Activated effector memory CD4-positive, alpha-beta T cell treated with anti-CD3 and anti-CD28 coated beads, Interleukin-2, amount 50 U/mL, for 16 hours (primary cell): ENCODE measurements at places on chromosomes 4 and X.
A peak's percentile ranks its signal among the peaks of the same experiment; 100 is the strongest.

DNA sequence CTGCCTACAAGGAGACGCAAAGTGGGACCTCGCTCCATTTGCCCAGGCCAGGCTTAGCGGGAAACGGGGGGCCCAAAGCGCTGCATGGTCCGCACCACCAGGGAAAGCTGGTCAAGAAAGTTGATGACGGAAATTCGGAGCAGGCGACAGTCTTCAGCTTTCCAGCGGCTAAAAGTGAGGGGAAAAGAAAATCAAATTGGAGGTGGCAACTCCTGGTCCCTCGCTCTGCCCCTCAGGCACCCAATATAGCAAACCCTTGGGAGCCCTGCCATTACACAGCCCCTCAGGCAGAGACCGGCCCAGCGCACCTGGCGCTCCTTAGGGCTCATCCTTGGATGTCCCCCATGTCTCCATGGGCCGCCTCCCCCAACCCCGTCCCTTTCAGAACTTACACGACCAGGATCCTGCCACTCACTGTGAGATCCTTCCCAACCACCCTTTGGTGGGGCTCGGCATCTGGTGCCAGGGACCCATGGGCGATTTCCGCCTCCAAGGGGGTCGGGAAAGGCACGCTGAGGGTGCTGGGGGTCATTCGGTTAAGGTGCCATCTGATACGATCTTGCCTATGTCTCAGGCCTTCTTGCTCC, 1.1 kb downstream of the LAGE3 start:
- DNase-seq = no peak

- no peak for DNase-seq
Measured at GRCh38 chr4:7021930-7022664, 21.1 kb upstream of the TADA2B start.

DNA sequence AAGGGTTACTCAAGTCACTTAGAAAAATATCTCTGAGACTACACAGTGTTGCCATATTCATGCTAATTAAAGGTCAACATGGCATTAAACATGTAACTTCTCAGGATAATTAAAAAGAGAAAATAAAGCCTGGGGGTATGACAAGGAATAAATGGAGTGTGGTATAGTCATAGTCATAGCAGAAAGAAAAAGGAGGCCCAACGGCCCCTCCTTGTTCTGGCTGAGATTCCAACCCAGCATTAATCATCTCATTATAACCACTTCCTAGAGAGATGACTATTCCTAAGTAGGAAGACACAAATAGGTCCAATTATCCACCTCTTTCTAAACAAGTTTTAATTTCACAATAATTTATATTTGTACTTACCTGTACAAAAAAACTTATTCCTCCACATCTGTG, 778.4 kb upstream of the AADAT start:
- no peak for DNase-seq

- DNase-seq = no peak
Measured at GRCh38 chr4:103095080-103095479, 4.6 kb downstream of the BDH2 start.

DNA sequence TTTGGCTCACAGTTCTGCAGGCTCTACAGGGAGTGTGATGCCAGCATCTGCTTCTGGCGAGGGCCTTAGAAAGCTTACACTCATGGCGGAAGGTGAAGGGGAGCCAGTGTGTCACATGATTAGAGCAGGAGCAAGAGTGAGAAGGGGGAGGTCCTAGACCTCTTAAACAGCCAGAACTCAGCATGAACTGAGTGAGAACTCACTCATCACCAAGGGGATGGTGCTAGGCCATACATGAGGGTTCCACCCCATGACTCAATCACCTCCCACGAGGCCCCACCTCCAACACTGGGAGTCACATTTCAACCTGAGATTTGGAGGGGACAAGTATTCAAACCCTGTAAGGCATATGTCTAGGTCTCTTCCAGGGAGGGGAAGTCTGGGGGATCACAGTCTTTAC, 33.4 kb downstream of the SPRY1 start:
- DNase-seq = no peak

GRCh38 chrX:53440621-53441517, 6.7 kb upstream of the HSD17B10 start:
- DNase-seq = peak; percentile 69

DNA sequence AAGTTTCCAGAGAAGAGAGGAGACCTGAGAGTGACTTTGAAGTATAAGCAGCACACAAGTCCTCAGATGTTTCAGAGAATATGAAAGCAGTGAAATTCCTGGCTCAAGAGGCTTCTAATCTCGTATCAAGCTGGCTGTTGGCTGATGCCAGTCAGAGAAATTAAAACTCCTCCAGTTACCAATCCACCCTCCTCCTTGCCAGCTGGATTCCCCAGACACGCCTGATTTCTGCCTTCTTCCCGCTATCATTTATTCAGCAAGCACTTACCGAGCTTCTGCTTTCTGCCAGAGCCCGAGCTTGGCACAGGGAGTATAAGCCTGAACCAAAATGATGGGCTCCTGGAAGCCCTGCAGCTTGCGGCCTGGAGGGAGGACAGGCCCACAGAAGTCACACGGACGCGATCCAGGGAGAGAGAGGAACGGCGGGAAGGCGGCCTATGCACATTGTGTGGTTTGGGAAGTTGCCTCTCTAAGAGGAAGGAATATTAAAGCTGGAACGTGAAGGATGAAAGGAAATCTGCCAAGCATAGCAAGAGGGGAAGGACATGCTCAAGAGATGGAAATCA, 102.4 kb upstream of the TBL1X start:
- no peak for DNase-seq

- DNase-seq = no peak
Measured at GRCh38 chr4:25814301-25815136, 48.3 kb downstream of the SEL1L3 start.

DNA sequence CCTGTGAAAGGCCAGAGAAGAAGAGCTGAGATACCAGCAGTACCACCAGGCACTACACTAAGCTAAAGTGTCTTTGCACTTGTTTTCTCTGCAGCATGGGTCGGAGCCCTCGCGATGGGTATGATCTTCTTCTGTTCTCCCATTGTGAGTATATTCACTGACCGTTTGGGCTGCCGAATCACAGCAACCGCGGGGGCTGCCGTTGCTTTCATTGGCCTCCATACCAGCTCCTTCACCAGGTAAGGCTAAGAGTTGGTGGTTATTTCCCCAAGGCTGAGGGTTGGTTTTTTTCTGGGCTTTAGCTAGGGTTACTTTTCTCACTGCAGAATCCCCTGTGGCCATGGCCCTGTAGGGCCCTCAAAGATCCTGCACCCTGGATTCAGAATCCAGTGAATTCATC, 93.5 kb downstream of the RLIM start:
- DNase-seq = no peak

DNA sequence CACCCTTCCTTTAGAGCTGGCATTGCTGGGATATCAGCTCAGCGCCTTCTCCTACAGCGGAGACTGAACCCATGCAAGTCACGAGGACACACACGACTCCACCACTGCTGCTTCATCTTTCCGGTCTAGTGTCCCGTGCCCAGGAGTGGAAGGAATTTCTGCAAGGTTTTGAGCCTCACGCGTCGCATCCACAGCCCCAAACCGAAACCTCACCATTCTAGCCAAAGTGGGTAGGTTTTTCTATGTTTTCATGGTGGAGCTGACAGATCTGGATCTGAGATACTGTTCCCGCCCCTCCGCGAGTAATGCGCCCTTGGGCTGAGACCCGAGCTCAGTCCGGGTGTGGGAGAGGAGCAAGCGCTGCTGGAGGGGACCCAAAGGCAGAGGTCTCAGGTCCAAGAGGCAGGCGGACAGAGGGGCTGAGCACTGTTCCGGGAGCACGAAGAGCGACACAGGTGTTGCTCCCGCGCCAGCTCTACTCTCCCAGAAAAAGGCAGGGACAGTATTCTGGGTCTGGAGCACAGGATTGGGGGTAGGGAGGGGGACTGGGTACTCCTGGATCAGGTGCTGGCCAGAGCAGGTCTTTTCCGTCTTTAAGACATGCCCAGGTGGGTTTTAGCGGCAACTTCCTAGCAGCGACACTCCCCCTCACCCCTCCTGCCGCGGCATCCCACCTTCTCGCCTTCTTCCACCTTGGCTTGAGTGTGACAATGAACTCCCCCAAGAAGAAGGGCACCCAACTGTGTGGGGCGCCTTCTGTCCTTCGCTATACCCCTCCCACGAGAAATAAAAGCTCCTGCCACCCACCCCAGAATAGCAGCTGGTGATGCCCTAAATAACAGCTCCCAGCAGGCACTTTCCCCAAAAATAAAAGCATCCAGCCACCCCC, 1.8 kb downstream of the EPHA5 start:
- DNase-seq = no peak

GRCh38 chrX:84339507-84340364, 151.7 kb upstream of the RPS6KA6 start:
- no peak for DNase-seq

DNA sequence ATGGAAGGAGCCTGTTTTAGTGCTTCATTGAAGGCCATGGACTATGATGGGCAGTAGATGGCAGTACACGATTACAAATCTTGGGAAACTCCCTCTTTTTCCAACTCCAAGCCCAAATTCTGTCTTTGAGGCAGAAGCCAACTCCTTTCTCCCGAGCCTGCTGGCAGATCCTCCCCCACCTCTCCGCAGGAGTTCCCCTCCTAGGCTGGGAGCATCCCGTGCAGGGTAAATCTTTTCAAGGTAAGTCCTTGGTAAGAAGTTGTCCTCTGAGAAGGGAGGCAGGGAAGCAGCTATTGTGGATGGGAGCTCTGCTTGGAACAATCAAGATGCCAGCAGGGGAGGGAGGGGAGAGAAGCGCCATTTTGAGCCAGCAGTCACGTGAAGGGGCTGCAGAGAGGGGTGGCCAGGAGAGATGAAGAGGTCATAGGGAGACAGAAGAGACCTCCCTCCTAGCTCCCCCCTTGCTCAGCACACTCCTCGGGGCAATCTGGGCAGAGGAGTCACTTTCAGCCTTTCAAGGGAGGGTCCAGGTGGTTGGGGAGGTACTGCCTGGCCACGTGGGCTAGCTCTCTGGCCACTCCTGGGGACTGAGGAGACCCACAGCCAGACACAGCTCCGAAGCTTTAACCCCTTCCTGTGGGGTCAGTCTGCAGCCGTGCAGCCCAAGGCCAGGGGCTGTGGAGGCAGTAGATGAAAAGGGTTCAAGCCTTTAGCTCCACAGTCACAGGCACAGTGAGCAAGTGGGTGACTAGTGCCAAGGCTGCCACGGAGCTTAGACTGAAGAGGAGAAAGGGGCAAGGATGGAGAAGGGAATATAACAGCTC, 9.6 kb downstream of the CC2D2A start:
- DNase-seq = no peak

DNA sequence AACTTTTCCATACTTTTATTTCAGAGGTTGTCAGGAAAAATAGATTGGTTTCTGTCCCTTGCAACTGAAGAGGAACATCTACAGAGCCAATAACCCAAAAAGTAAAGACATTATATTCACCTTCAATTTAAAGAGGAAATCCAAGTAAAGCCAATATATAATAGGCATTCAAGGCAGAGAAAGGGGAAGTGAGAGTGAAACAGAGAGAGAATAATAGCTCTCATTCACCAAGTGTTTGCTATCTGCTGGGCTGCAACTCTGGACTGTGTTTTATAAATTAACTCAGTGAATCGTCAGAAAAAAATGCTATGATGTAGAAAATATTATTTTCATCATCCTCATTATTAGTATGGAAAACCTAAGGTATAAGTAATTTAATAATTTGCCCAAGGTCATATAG, 448.5 kb downstream of the TRAM1L1 start:
- DNase-seq = no peak

- no peak for DNase-seq
Measured at GRCh38 chr4:91621446-91621845, 682.3 kb upstream of the GRID2 start.

DNA sequence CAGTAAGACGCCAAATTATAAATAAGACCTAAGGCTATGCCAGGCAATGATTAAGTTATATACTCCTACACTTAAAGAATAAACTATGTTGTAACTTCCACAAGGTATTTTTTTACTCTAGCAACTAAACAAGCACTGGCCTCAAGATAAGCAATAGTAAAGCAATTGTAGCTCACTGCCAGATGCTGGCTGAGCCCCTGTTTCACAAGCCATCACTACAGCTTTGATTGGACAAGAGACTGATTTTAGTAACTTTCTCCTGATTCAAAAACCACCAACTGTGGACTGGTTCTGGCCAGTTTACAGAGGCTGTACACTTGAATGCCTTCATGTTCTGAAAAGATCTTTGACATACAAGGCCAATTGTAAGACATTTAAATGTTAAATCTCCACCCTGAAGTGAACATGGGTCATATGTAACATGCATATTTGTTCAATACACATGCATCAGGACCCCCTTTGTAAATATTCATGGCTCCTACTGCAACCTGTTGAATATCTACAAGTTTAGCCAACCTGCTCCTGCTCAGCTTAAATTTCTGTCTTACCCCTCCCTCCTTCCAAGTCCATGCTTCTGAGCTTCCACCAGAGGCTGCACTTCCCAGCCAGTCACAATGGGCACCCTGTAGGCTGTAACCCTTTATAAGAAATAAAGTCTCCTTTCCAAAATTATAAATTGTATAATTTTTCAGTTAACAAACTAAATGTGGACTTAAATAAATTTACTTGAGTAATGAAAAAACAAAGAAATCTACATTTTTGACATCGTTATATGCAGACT, 423.6 kb downstream of the ANKRD50 start:
- no peak for DNase-seq

DNA sequence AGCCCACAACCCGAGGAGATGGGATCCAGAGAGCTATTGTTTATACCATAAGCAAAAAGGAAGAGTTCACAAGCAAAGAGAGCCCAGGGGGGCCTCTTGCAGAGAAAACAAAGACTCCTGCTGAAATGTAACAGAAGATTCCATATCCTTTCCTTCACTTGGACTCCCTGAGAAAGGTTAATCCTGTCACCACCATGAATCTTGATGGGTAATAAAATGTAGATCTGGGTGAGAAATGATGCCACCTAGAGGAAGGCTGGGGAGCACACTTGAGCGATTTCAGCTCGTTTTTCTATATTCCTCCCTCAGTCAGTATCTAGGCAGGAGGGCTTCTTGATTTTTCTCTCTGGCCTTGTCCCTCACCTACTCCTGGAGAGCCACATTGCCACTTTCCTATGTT, 10.2 kb upstream of the KCNE5 start:
- DNase-seq = no peak

GRCh38 chrX:144612076-144612475, 635.2 kb upstream of the SPANXN1 start:
- DNase-seq = no peak

DNA sequence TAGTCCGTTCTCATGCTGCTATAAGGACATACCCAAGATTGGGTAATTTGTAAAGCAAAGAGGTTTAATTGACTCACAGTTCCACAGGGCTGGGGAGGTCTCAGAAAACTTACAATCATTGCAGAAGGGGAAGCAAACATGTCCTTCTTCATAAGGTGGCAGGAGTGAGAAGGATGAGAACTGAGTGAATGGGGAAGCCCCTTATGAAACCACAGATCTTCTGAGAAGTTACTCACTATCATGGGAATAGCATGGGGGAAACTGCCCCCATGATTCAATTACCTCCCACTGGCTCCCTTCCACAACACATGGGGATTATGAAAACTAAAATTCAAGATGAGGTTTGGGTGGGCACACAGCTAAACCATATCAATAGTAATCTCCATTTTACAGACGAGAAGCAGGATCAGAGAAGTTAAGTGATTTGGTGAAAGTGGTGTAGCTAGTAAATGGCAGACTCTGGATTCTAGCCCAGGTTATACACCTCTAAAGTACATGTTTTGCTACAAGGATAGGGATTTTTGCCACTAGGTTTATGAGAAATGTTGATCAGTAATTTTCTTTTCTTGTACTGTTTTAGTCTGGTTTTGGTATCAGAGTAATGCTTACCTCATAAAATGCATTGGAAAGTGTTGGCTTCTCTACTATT, 47.3 kb upstream of the C1GALT1C1 start:
- no peak for DNase-seq

- DNase-seq = no peak
Measured at GRCh38 chrX:40326186-40326965, 228.6 kb upstream of the BCOR start.

- DNase-seq = no peak
Measured at GRCh38 chr4:128660361-128661215, 148.9 kb upstream of the JADE1 start.
